Mammary epithelial cell (primary cell): ENCODE measurements at places on chromosomes 5 and 9.
A peak's percentile ranks its signal among the peaks of the same experiment; 100 is the strongest.

- DNase-seq: peak; percentile 36
These were observed 44.2 kb downstream of the GDA start for GRCh38 chr9:72193478-72193881.

- DNase-seq: no peak
These were observed 6.4 kb upstream of the MEF2C start for GRCh38 chr5:88889189-88890069.

GRCh38 chr9:129803676-129804060 lies 684 bp downstream of the TOR1B start:
- peak; percentile 21 for DNase-seq

- peak; percentile 57 for DNase-seq
These were observed 20.1 kb downstream of the TMEM268 start for GRCh38 chr9:114631166-114631565.

GRCh38 chr5:9265441-9266287 lies 280.2 kb downstream of the SEMA5A start:
- peak; percentile 93 for DNase-seq

DNA sequence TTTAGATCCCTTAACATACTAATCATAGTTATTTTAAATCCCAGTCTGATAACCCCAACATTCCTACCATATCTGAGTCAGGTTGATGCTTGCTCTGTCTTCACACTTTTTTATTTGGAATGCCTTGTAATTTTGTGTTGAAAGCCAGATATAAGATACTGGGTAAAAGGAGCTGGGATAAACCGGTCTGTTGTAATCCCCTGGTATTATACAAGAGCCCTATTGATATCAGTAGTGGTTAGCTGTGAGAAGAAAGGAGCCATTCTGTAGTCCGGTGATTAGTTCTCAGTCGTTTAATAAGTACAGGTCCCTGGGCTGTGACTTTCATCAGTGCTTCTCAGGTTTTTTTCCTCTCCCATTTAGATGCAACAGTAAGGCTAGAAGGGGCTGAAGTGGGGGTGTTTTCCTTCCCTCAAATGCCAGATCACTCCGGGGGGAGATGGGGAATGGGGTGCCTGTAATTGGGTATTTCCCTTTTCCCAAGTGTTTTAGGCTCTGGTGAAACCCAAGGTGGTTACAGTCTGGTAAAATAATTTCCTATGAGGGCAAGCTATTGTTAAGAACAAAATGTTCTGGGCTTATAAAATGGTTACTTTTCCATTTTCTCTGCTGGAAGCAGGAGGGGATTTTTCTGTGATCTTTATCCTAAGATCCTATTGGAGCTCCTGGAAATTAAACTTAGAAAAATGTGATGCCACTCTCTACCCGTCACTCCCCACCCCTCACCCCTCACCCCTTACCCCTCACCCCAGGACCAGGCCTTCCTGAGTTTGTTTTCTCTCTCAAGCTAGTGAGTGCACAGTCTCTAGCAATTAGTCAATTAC lies 72.7 kb downstream of the KCNN2 start:
- DNase-seq: peak; percentile 12

- peak; percentile 70 for DNase-seq
These were observed 101.2 kb downstream of the TRIM36 start for GRCh38 chr5:115068239-115069086.

GRCh38 chr5:171157276-171157675 lies 151.8 kb upstream of the TLX3 start:
- no peak for DNase-seq

GRCh38 chr9:122222791-122223190 lies 6.0 kb downstream of the LHX6 start:
- no peak for DNase-seq

- DNase-seq: peak; percentile 84
These were observed 168.8 kb upstream of the RAI14 start for GRCh38 chr5:34487159-34487879.

DNA sequence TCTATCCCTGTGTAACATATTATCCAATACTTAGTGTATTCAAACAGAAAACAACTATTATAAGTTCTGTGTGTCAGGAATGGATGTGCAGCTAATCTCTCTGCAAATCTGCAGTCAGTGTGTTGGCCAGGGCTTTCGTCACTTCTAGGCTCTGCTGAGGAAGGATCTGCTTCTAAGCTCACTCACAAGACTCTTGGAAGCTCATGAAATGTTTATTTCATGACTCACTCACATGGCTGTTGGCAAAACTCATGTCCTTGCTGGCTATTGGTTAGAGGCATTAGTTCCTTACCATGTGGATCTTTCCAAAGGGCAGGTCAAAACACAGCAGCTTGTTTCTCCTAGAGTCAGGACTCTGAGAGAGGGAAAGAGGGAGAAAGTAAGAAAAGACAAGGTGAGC lies 367.4 kb upstream of the SMARCA2 start:
- DNase-seq: peak; percentile 72

DNA sequence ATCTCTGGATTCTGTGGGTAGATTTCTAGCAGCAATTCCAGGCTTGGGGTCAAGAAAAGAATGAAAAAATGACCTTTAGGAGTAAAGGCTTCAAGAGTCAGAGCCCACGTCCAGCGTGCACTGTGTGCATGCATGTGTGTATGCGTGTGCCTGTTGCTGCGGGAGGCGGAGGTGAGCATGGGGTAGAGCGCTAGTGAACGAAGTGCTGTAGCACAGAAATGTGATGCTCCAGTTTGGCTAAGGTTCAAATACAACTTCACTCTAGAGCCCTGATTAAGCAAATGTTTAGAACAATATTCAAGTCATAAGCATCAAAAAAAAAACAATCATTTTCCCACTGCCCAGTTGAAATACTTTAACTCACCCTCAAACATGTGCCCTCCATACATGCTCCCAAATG lies 403.9 kb downstream of the ZNF608 start:
- DNase-seq: no peak

- peak; percentile 75 for DNase-seq
These were observed 56.7 kb downstream of the PCDH1 start for GRCh38 chr5:141821430-141821925.

DNA sequence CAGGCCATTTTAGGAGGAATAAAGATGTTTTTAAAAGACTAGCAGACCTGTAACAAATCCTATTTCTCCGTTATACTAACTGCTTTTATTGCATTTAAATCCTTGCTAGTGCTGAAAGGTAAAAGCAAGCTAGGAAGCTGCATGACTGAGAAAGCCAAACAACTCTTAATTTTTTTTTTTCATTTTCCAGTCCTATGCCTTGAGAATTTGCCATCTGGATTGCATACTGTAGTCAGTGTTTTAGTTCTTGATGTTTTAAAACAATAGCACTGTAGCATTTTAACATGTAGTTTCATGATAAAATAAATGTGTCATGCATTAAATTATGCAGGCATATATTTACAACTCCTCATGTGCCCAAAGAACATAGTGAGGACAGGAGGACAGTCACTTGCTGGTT lies 108.4 kb upstream of the FGF10 start:
- no peak for DNase-seq

- DNase-seq: no peak
These were observed 136.6 kb upstream of the CD180 start for GRCh38 chr5:67333171-67333570.

GRCh38 chr9:121945281-121945680 lies 147.8 kb downstream of the TTLL11 start:
- no peak for DNase-seq

DNA sequence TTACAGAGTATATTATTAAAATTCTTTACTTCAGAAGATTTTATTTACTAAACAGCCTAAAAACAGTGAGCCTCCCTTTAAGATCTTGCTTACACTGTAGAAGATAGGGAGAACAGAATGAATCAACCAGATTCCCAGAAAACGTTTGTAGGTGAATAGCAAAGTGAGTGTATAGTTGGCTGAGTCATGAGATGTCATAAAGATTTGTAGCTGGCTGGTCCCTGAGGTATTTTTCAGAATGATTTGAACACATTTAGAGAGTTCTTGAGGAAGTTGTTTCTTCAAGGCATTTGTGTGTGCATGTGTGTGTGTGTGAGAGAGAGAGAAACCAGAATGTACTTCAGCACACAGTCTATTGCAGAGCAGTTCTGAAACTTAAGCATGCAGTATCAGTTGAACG lies 159.4 kb upstream of the PRR16 start:
- peak; percentile 77 for DNase-seq

DNA sequence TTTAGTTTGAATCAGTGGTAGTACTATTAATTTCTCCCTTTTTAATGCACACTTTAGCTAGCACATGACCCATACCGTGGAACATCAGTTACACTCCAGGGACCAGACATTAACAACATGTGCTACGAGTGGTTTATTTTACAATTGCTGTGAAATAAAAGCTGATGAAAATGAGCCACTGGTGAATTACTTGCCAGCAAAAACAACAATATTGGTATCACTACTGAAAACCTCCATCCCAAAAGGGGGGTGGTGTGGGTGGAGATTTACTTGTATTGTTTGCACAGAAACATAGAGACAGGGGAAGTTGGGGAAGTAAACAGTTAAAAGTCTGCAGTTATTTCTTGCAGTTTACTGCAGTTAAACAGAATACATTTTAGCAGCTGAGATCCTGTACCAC lies 369.6 kb upstream of the GRAMD2B start:
- DNase-seq: no peak

GRCh38 chr5:1207555-1207954 lies 6.2 kb downstream of the SLC6A19 start:
- DNase-seq: no peak

- peak; percentile 54 for DNase-seq
These were observed 274.5 kb upstream of the PTGER4 start for GRCh38 chr5:40405230-40405629.

DNA sequence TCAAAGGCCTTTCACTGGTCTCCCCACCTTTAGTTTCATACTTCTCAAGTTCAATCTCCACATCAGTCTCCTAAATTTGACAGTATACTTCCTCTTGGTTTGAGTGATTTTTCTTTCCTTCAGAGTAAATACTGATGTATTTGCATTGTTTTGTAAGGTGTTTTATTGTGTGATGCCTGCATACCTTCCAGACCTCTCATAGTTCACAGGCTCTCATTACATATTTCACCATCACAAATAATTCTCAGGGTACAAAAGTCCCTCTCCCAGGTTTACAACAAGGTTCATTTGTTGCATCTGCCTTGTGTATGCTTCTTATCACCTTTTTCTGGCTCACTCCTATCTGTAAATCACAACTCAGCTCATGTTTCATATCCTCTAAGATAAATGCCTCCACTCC lies 22.2 kb upstream of the TUSC1 start:
- DNase-seq: no peak

DNA sequence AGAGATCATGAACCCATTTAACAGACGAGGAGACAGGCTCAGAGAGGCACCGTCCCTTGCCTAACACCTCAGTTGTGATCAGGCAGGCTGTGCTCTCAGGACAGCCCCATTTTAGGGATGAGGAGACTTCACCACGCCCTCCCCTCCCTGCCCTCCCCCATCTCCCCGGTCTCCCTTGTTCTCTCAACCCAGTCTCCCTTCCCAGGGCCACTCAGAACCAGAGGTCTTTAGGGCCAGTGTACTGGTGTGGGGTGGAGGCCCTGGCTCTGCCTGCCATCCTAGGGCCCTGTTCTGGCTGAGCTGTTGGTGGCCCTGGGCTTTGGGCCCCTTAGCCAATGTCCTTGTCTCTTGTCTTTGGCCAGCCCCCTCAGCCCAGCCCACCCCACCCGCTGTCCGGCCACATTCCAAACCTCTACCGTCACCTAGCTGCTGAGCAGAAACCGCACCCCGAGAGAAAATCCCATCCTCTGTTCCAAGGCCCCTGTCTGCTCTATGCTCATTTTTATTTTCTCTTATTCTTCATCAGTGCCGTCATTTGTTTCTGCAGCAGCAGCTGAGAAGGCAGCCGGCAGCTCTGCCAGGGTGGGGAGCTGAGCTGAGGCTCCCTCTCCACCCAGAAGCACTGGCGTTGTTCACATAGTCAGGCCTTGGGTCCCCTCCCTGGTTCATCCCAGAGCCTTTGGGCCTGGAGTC lies 33.9 kb downstream of the OLFML2A start:
- peak; percentile 87 for DNase-seq

DNA sequence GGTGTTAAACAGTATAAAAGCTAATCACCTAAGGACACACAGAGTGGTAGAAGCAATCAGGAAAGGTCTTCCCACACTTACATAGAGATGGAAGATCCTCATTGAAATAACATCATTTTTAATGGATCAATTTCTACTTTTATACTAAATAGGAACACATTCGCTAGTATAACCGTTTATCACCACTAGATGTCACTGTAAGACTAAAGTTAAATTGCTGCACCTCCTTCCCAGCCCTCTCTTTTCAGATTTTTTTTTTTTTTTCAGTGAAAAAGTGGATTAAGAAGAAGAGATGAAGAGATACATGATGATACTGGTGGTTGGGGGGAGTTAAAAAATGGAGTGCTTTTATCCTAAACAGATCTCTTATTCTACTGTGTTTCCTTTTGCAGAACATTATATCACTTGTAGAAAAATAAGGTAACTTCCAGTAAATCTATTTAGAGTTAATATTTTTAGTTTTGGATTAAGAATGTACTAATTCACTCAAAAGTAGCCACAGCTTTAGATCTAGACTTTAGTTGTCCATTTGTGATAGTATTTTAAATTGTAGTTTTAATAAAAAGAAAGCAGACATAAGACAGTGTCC lies 116.9 kb upstream of the ARRDC3 start:
- peak; percentile 29 for DNase-seq

- peak; percentile 39 for DNase-seq
These were observed 216.7 kb downstream of the CDH18 start for GRCh38 chr5:19771174-19771835.

- peak; percentile 9 for DNase-seq
These were observed 93.1 kb downstream of the SMIM15 start for GRCh38 chr5:61069150-61069549.

DNA sequence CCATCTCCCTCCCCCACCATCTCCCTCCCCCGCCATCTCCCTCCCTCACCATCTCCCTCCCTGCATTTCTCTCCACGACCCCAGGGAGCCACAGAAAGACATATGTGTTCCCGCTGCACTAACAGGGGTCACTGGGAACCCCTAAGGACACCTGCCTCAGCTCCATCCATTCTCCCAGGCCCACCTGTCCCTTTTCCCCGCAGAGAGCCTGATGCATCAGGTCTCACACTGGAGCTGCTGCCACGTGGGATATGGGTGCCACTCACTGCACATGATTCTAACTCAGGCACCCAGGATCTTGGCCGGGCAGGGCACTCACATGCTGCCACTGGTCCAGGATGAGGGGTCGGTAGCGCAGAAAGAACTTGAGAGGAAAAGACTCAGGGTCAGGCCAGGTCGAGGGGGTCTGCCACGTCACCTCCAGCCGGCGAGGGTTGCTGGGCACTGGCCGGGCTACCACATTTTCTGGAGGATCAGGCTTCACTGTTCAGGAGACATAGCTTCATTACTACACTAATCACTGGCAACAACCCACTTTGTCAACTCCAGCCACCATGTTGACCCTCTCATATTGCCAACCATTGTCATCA lies 33.2 kb upstream of the ENHO start:
- no peak for DNase-seq

GRCh38 chr9:122307061-122307460 lies 42.4 kb downstream of the MRRF start:
- no peak for DNase-seq

- no peak for DNase-seq
These were observed 2.2 kb downstream of the ZSWIM6 start for GRCh38 chr5:61333954-61334867.

- DNase-seq: no peak
These were observed 852.1 kb downstream of the MAT2B start for GRCh38 chr5:164357395-164358033.

- DNase-seq: no peak
These were observed 215.2 kb downstream of the COMMD10 start for GRCh38 chr5:116299746-116300640.

- DNase-seq: peak; percentile 69
These were observed 94.5 kb downstream of the PDE4D start for GRCh38 chr5:59798862-59799667.
